NCI-H345 (cell line): ENCODE measurements at places on chromosomes 6 and 20.

- peak; percentile 17 for DNase-seq
Measured at GRCh38 chr6:89597988-89598387, 40.6 kb downstream of the LYRM2 start.

DNA sequence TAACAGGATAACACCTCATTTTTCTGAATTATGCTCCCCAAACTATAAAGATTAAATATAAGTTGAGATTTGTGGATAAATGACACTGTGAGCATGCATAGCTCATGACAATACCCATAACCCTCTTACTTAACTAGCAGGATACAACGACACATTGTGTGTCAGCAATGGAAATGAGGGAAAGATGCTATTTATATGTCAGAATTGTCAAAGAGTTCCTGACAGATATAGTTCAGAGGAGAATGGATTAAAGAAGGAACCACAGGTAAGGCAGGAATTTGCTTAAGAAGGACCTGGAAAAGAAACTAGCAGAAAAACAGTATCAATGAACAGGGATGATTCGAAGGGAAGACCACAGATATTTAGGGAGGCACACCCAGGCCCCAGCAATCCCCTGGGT is 591.0 kb downstream of the DHX35 start:
- no peak for DNase-seq

DNA sequence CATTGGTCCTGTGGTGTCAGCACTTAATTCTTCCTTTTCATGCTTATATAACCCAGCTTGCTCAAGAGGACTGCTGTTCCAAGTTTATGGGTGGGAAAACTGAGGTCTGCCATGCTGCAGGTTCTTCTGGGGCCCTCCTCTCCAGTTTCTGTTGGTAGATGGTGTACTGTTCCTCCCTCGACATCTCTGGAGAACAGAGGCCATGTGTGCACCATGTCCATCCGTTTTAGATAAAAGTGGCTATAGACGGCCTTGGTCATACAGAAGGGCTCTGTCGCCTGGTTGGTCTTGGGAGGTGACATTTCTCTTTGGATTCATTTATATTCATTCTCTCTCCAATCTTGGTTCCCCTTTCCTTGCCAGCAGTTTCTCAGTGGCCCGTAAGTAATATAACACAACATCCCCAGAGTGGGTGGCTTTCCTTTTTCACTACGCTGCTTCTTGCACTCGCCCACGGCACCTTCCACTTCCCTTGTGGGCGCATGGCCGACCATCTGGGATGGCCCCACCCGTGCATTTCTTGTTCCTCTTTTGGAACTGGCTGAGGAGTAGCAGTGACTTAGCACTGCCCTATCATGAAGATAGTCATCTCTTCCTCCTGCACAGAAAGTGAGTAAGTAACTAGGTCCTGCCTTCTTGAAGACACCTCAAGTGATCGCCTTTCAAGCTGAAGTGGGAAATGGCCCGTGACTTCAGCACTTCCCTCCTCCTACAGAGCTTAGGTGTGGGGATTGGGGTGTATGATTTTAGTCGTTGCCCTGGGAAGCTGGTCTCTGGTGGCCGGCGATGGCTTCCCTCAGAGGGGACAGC is 94.2 kb downstream of the RREB1 start:
- no peak for DNase-seq

- DNase-seq: no peak
Measured at GRCh38 chr6:13194852-13195251, 133.5 kb downstream of the TBC1D7 start.

- no peak for DNase-seq
Measured at GRCh38 chr20:44491635-44492395, 16.1 kb downstream of the TTPAL start.

- peak; percentile 73 for DNase-seq
Measured at GRCh38 chr20:49306903-49307620, 29.2 kb upstream of the ZNFX1 start.

GRCh38 chr6:56914798-56915658 is 39.9 kb upstream of the BEND6 start:
- no peak for DNase-seq
